Placental pericyte (primary cell): ENCODE measurements at places on chromosomes 1 and 21. TPM values are rescaled to one million over a fixed set of nuclear protein-coding genes. Genes with fewer than 3 reads are reported as not detected.

FHAD1 gene
- 0.44 TPM in 1 of 2 replicates, not detected in the other for total RNA-seq

PAPPA2 gene
- 0.22 and 1.6 TPM in 2 replicates for total RNA-seq

TAL1 gene
- total RNA-seq: under 0.01 TPM in 1 of 2 replicates, not detected in the other

NCMAP gene
- total RNA-seq: not detected in 2 replicates

ARHGEF10L gene
- total RNA-seq: 14.2 and 15.7 TPM in 2 replicates

CHTOP gene
- total RNA-seq: 35.7 and 51.0 TPM in 2 replicates

IGSF5 gene
- total RNA-seq: under 0.01 and 0.22 TPM in 2 replicates
